ENCODE measurements at places on chromosomes 13 and 19.
A peak's percentile ranks its signal among the peaks of the same experiment; 100 is the strongest.

DNA sequence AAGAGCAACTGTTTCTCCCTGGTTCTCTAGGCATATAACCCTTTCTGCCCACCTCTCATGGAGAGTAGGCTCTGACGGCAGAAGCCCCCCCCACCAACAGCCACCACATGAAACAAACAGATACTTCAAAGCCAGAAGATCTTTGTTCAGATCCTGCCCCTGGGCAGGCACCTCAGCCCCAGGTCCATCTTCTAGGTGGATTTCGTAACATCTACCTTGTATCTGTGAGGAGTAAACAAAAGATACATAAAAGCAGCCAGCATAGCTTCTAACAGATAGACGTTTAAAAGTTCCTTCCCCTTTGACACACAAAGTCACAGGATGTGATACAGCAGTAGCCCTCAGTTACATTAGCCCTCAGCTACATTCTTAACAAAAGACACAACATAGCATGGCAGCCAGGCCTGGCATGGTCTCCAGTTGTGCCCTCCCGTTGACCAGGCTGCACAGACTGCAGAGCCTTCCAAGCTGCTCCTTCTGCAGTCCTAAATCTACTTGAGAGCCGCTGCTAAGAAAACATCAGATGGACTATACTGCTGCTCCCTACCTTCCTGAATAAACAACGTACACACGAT lies 35.4 kb downstream of the BRD4 start:
- no peak for DNase-seq

DNA sequence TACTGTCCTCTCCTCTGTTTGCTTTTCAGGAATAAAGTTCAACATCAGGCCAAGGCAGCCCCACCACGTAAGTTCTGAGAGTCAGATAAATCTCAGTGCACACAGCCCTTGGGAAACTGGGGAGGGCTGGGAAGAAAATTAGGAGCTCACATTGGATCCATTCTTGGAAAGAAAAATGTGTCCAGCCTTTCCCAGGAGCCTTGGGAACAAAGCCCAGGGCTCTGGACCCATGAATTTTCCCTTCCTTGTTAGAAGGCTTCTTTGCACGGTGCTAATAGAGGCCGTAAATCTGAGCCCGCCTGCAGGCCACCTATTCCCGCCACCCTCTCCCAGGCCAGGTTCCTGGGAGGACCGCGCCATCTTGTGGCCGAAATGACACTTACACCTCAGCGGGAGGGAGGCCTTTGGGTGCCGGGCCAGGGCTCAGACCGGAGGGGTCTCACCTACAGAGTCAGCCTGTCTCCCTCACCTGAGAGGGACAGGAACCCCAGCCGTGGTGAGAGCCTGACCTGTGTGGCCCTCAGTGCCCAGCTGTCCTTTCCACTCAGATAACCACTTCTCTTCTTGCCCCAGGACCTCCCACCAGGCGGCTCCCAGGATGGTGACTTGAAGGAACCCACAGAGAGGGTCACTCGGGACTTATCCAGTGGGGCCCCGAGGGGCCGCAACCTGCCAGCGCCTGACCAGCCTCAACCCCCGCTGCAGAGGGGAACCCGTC lies 25.1 kb upstream of the KCTD15 start:
- DNase-seq: peak; percentile 47

DNA sequence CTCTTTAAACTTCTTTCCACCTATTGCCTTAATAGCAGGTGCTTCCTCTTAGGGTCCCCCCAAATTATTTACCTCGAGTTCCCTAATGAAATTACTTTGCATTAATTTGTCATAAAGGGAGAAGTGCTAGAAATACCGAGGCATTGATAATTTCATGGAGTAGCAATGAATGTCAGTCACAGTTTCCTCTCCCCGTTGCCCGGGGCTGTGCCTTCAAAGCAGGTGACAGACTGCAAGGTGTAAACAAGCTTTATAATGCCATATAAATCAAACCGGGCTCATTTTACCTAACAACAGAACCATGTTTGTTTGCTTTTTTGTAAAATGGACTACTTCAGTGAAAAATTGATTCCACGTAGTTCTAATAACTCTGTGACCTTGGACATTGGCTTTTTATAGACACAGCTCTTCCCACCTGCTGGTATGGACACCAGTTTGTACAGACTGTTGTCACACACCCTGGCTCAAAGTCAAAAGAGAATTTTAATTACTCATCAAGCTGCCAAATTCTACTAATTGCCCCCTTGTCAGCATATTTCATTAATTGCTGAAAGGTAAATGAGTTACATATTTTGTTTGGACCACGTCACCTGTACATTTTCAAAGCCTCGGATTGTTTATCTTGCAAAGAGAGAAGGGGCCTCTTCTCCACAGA lies 171.1 kb downstream of the STK24 start:
- no peak for DNase-seq

DNA sequence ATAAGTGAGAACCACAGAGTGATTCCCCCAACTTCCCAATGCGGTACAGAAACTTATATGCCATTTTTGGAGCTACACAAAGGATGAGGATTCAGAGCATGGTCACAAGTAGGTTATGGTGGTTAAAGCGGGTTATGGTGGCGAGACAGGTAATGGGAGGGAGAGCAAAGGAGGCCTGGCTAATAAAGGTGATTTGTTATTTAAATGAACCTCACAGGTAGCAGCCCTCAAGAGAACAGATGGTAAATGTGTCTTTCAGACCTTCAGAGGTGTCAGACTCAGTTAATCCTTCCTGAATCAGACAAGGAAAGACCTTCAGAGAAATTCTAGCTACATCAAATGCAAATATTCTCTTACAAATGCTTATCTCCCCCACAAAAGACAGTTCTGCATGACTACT lies 1971.4 kb downstream of the OLFM4 start:
- no peak for DNase-seq

- no peak for DNase-seq
These were observed 2.4 kb downstream of the SLC8A2 start for GRCh38 chr19:47469363-47469700.

GRCh38 chr13:46803586-46803985 lies 6.6 kb upstream of the ESD start:
- DNase-seq: no peak

GRCh38 chr13:45954836-45955800 lies 97.4 kb downstream of the ZC3H13 start:
- no peak for DNase-seq

DNA sequence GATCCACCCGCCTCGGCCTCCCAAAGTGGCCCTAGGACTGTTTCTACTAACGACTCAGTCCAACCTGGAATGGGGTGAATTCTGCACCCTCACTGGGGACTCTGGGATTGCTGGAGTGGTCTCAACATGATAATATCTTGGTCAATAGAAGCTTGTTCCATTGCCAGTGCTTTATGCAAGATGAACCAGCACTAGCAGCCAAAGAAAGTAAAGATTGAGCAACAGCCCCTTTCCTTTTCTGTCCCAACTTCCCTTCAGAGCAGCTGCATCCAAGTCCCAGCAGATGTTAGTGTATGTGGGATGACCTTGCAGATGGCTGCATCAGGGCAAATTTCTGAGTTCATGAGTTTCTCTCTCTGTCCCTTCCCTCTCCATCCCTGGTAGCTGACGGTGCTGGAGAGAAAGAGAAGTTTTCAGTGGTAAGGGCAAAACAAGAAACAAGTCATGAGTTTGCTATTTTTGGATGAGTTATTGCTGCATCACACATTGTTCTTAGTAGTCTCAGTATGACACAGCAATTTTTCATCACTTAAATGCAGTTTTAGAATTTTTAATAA lies 183.6 kb upstream of the EDNRB start:
- no peak for DNase-seq

All from natural killer cell (primary cell).